ENCODE measurements at places on chromosomes 3 and 15.
A peak's percentile ranks its signal among the peaks of the same experiment; 100 is the strongest.

GRCh38 chr15:29133791-29134190, 135.8 kb downstream of the NSMCE3 start:
- no peak for DNase-seq

DNA sequence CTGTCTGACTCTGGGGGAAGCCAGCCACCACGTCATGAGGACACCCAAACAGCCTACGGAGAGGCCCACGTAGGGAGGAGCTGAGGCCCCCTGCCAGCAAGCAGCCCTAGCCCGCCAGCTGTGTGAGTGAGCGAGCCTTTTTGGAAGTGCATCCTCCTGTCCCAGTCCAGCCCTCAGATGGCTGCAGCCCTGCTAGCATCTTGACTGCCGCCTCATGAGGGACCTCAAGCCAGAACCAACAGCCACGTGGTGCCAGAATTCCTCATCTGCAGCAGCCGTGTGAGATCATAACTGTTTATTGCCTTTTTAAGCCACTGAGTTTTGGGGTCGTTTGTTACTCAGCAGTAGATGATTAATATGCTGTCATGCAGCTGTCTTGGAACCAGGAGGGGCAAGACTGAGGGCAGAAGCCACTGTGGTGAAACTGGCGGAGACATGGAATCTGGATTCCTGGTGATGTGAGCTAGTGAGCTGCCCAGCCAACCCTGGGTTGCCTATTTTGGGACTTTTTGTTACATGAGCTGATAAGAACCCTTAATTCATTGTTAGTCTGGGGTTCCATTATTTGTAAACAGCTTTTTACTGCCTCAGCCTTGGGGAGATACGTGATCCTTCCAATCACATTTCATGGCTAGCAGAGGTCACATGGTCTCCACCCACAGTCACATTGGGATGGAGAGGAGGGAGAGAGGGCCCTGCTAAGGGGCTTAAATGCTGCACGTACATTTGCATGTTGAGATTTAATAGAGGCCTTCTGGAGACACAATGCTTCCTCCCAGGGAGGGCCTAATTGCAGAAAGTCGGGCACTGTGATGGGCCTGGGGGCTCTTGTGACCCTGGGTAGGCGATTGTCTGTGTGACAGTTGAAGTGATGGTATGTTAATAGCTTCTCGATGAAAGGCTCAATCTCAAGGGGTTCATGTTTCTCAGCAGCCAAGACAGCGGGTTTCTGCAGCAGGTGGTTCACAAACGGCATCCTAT, 73.8 kb downstream of the RPLP1 start:
- no peak for DNase-seq

- DNase-seq: no peak
These were observed 97.1 kb upstream of the SNRPA1 start for GRCh38 chr15:101391981-101392640.

- DNase-seq: no peak
These were observed 230.7 kb upstream of the RBMS3 start for GRCh38 chr3:29050155-29050554.

DNA sequence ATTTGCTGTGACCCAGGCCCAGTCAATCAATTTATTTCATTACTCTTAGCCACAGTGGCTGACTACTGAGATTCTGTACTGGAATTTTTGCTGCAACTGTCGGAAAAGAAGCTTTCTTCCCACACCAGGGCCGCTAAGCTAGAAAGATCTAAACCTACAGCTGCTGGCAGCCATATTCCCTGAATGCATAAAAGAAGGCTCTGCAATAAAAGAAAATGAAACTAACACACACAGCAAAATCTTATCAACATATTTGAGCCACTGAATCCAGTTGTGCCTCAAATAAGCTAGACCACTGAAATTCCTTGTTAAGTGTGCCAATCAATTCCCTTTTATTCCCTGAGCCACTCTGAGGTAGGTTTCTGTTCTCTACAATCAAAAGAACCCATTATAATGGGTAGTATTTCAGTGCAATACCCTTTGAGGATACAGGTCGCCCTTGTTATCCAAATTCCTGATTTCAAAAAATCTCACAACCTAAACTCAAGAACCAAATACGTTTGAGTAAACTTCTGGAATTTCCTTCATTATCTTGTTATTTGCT, 60.3 kb downstream of the MYO9A start:
- no peak for DNase-seq

DNA sequence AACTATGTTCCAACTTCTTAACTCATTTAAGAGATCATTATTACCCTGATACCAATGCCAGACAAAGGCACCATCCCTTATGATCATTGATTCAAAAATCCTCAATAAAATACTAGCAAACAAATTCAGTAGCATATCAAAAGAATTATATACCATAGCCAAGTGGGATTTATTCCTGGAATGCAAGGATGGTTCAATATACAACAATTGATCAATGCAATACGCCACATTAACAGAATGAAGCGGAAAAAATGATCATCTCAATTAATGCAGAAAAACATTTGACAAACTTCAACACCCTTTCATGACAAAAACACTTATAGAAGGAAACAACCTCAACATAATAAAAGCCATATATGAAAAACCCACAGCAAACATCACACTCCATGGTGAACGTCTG, 4.7 kb upstream of the HTR3E start:
- DNase-seq: no peak

- no peak for DNase-seq
These were observed 41.6 kb downstream of the ILDR1 start for GRCh38 chr3:121980450-121980796.

GRCh38 chr3:5565026-5565425, 377.5 kb downstream of the EDEM1 start:
- no peak for DNase-seq

DNA sequence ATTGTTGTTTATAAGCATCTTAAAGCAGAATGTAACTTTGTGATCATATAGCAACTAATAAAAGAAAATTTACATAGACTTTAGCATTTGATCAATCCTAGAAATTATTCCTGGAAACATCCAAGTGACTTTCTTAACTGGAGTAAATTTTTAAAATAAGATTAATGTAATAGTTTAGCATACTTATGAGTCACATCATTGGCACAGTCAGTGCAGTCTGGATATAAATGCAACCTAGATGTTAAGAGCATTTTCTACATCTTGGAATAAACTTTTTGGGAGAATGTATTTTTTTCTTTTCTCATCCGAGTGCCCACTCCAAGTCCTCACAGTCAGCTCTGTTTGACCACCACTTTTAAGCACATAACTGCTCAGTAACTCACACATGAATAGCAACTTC, 324.6 kb upstream of the PLSCR5 start:
- no peak for DNase-seq

- no peak for DNase-seq
These were observed 51.3 kb upstream of the SCAANT1 start for GRCh38 chr3:63963496-63963895.

- no peak for DNase-seq
These were observed 51.9 kb downstream of the PBRM1 start for GRCh38 chr3:52633786-52634185.

DNA sequence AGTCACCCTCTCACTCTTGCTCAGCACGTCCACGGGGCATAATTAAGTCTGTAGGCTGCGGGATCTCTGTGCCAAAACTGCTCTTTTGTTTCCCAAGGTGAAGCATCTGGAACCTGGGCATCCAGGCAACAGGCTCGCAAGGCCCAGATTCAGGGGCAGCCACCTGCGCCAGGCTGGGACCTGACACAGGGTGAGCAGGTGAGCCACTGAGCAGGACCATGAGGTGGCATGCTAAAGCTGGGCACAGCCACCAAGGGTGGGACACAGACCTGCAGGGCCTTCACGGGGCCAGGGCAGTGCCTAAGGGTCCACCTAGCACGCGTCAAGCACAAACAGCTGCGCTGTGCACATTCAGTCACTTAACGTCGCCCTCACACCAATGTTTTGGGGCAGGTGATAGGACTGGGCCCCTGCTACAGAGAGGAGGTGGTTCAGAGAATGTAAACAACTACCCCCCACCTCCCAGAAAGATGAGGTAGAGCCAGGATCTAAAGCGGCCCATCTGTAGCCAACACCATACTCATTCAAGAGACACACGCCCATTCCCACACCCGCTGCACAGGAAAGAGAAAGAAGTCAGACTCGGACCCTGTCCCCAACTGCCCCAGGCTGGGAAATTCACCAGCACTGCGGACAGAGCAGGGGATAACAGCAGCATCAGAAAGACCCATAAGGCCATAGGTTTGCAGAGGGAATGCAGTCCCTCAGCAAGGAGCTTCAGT, 16.3 kb downstream of the XXYLT1 start:
- no peak for DNase-seq

DNA sequence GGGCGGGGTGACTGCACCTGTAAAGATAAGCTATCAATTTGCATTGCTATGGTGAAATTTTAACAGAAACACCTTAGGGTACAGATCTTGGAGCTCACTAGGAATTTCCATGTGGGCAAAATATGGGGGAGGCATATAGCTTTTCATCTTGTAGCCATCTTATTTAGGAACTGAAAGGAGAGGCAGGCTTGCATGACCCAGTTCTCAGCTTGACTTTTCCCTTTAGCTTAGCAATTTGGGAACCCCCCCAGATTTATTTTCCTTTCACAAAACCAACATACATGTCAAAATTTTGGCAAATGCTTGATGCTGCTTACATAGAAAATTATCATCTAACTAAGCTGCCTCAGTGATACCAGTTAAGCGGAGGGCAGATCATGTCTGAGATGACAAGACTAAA, 55.0 kb upstream of the EIF1B start:
- DNase-seq: no peak

GRCh38 chr15:85003593-85004312, 22.1 kb downstream of the PDE8A start:
- DNase-seq: no peak

- DNase-seq: no peak
These were observed 454.1 kb upstream of the BCHE start for GRCh38 chr3:166291186-166291955.

- DNase-seq: no peak
These were observed 144.9 kb upstream of the MRPS22 start for GRCh38 chr3:139198929-139199328.

DNA sequence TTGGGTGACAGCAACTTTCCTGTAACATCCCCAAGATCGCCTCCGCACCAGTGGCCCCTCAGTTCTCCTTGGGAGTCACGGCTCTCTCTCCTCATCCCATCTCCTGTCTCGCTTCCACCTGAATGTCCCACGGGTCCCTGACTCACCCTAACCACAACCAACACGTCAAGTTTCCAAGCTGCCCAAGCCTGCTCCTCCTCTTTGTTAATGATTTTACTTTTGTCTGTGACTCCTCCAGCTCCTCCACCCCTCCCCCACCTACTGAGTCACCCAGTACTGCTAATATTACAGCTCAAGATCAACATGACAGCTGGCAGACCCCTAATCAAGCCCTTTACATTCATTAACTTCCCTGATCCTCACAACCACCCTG, 39.3 kb downstream of the BDH1 start:
- DNase-seq: no peak

DNA sequence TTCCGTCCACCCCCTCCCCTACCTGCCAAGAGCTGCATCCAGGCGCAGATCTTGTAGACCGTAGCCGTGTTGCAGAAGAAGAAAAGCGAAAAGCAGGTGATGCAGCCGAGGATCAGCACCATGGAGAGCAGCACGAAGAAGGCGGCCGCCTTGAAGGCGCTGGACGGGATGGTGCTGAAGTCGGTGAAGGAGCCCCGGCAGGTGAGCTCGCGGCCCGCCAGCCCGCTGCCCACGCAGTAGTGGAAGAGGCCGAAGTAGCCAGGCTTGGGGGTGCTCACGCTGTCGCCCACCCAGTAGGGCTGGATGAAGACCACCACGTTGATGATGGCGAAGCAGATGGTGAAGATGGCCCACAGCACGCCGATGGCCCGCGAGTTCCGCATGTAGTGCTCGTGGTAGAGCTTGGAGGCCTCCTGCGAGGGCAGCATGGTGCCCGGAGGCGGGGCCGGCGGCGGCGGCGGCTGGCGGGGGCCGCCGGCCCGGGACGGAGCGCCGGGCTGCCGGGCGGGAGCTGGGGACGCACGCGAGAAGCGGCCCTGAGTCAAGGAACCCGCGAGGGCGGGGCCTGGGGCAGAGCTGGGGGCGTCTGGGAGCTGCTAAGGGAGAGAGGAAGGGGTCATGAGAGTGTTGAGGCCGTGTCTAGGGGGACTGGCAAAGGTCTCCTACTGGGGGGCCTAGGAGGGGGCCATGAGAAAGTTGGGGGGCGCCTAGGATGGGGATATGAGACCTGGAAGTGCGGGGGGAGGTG, 1.2 kb downstream of the LHFPL4 start:
- DNase-seq: peak; percentile 76

DNA sequence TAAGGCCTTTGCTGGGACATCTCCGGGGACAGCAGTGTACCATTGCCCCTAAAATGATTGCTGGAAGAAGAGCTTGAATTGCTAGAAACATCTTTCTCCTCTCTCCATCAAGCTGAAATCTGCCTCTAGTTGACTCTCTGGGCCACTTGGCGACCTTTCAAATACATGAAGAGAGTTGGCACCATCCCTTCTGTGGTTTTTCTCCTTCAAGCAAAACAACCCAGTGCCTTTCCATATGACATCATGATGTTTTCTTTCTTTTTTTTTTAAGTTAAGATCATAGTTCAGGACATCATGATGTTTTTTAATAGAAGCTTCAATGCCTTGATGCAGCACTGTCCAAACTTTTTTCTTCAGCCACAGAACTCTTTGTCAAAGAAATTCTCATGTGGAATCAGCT, 144.0 kb upstream of the PTPRG start:
- no peak for DNase-seq

DNA sequence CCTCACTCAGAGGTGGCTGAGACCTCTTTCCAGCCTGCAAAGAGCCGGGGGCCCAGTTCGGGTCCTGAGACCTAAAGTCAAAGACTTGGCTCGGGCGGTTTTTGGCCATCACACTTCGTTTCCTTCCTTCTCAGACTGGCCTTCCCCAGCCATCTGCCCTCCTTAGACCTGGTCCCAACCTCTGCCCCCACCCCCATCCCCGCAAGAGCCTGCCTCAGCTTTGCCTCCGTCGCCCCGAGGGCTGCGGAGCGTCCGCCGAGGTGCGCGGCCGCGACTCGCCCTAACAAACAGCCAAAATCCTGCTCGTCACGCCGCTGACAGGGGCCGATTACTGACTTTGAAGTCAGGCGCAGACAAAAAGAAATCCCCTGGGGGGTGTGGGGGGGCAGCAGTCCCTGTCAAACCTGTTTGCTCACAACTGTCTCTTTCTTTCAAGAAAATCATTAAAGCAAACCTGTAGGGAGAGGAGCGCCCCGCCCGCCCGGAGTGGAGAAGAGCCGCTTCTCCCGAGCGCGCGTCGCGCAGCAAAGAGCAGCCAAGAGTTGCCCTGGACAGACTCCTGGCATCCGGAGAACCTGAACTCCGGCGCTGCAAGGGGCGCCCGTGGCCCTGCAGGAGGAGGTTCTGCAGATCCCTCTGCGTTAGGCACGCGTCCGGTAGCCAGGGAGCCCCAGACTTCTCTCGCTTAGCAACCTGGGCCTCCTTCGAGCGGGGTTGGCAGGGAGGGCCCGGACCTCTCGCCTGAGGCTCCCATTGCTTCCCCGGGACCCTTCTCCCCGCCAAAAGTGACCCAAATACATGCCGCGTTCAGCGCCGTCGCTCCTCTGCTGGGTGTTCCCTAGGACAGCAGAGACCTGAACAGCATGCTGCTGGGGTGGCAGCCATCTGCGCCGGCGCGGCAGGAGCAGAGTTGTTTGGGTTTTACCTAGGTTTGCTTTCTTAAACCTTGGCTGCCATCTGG, 4.5 kb downstream of the SOX14 start:
- no peak for DNase-seq

All from activated naive CD4-positive, alpha-beta T cell treated with anti-CD3 and anti-CD28 coated beads, Interleukin-2, amount 10 ng/mL, durations not matched to agents 7 days and 5 days (primary cell).